ENCODE measurements at places on chromosomes 5 and 9.

GRCh38 chr9:36050476-36050875 is 13.8 kb downstream of the RECK start:
- DNase-seq, result no peak

GRCh38 chr9:89815061-89815902 is 210.5 kb downstream of the GADD45G start:
- DNase-seq, result no peak

DNA sequence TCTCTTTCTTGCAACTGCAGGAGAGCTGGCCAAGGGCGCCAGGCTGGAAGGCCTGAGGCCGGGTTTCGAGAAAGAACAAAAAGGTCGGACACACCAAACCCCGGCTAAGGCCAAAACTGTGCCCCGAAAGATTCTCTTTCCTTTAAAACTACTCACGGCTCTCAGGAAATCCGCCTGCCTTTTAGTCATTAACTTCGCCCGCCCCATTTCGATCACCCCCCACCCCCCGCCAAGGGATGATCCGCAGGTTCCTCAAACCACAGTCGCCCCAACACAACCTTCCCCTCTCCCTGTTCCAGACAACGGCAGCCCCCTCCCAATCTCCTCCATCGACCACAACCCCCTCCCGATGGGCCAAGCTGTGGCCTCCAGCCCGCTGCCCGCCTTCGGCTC is 536 bp downstream of the FEM1C start:
- DNase-seq, result no peak

DNA sequence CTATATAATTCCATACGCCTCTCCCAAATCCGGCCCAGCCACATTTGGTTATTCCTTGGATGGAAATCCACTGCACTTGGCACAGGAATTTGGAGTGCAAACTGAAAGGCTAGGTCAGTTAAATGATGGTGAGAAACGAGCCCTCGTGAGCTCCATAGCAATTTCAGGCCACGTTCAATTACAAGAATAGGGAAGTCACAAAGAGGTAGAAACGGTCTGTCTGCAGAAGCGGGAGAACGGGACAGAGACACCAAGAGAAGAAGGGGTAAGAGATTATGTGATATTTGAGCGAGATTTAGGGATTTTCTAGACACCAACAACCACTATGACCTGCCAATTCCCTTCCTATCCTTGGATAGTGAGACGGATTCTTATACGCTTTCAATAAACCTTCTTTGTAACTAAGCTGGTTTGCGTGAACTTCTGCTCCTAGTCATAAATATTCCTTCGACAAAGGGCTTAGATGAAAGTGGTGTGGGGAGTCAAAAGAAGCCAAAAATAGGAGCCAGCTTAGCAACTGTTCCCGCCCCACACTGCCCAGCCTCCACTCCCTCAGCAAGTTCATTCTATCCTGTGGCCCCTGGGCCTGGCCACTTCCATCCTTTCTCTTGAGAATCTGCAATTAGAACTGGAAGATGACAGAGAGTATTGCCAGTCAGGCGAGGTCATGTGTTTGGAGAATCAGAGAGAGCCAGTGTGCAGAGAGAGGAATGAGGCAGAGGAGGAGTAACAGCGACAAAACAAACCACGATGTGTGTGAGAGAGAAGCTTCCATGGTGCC is 118.4 kb downstream of the ZNF608 start:
- no peak for DNase-seq

- DNase-seq, result no peak
These were observed 257.8 kb downstream of the FER start for GRCh38 chr5:109005297-109006009.

GRCh38 chr9:5838884-5839571 is 6.1 kb upstream of the ERMP1 start:
- peak; percentile 95 for DNase-seq

DNA sequence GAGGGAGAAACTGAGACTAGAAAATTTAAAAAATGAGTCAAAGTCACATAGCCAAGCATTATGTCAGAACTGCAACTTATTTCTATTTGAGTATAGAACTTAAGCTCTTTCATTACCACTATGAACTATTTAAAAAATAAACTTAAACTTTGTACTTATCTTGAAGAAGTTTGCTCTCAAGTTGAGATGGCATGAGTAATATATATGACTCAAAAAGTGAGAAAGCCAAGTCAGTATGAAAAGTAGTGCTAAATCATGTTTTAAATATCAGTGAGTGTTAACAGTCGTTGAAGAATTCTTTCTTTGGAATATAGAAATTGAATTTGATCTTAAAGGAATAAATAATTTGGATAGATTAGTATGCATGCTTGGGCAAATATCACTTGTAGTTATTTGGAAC is 36.3 kb upstream of the CDH10 start:
- DNase-seq, result no peak

GRCh38 chr9:134365791-134366222 is 39.6 kb downstream of the RXRA start:
- no peak for DNase-seq

- DNase-seq, result peak; percentile 56
These were observed 47.8 kb upstream of the JADE2 start for GRCh38 chr5:134477462-134478245.

DNA sequence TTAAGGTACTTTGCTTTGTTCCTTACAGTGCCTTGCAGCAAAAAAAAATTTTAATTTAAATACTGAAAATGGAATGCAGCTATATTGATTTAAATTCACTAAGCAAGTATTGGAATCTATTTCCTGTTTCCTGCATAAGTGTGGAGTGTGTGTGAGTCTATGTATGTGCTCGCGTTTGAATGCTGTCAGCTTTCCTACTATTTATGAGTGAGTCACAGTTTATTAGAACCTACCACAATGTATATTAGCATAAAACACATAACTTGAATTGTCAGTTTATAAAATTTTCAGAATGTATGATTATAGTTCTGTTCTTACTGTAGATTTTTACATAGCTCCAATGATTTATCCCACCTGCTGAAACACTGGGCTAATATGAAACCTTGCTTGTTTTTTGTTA is 302.1 kb downstream of the NR2F1-AS1 start:
- no peak for DNase-seq

GRCh38 chr9:116269250-116269649 is 115.7 kb downstream of the PAPPA start:
- DNase-seq, result peak; percentile 16

GRCh38 chr9:89548071-89548638 is 50.2 kb upstream of the SEMA4D start:
- DNase-seq, result no peak

DNA sequence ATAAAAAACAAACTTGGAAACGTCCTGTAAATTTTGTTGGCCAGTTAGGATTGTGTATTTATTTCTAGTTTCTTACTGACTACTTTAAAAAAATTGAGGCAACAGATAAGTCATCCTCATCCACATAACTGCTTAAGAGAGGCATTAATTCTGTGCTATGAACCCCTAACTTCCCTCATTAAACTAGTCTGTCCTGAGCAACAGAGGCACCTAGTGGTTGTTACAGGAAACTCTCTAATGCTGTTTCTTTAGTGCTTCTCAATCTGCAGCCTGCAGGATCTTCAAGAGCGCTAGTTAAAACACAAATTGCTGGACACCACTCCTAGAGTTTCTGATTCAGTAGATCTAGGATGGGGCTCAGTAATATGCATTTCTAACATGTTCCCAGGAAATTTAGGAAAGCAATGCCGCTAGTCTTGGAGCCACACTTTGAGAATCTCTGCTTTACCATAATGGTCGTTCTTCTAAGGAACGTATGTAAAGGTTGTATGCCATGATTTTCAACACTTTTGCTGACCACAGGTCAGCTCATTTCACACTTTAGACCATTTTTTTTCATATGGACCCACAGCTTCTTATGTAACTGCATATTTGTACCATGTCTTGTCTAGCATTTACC is 410.1 kb upstream of the SMARCA2 start:
- DNase-seq, result peak; percentile 12

DNA sequence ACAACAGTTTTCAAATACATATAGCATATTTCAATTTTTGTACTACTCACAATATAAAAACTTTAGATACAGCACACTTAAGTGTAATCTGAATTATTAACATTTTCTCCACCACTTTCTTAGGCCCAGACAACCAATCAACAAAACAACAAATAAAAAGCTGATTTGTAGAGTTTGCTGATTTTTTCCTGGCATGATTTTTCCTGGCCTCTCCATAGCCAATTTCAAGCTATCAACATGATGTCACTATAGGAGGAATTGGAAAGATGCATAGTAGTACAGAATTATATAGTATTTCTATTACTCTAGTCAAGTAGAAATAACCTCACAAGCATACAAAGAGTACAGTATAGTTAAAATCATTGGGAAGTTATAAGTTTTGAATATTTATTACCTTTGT is 35.1 kb upstream of the ADAMTS19 start:
- DNase-seq, result no peak

- DNase-seq, result no peak
These were observed 26.9 kb downstream of the DAP start for GRCh38 chr5:10734037-10734709.

DNA sequence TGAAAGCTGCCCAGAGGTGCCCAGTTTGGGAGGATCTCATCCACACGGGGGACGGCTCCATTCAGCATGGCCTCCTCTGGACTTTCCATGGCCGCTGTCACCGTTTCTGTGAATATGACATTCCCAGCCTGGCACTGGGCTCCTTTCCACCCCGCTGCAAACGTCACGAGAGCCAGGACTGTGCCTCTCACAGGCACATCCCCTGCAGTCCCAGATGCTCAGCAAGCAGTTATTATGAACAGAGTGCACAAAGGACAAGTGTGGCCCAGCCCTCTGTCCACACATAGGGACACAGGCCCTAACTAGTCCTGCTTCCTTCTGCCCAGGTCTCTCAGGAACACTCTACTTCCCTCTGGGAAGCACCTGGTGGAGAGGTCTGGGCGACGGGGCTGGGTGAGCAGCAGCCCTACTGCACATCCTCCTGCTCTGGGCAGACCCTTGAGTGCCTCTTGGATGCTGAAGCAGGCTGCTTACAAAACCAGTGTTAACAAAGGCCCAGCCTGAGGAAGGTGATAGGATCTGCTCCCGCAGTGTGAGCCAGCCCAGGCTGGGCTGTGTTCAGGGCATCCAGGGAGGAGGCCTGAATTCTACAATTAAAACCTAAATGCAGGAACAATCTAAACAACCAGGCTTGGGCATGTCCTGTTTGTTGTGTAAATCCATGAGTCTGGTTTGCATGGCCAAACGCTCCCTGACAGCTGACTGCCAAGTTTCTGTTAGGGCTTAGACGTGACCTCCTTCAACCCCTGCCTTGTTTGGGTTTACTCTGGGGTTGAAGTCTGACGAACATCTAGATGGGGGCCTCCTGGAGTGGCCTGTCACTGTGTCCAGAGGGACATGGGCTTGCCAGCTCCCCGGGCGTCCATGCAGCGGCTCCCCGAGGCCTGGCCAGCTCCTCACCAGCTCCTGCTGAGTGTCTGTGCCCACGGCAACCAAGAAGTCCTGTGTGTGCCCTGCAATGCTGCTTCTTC is 269.8 kb downstream of the GADD45G start:
- DNase-seq, result no peak

DNA sequence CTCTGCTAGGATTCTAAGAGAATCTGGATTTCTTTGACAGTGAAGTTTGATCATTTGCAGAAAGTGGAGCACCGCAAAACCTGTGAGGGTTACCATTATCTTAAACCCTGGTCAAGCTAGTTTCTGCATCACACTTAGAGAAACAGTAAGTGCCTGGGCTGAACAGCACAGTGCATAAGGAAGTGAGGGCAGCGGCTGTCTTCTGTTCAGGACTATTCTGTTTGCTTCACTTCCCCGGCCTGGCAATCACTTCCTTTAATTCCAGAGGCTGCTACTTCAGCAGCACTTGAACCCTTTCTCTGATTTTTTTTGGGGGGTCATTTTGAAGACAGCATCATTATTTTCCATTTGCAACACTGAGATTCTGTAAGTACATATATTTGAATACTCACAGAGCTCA is 32.0 kb downstream of the SEMA6A start:
- DNase-seq, result no peak

DNA sequence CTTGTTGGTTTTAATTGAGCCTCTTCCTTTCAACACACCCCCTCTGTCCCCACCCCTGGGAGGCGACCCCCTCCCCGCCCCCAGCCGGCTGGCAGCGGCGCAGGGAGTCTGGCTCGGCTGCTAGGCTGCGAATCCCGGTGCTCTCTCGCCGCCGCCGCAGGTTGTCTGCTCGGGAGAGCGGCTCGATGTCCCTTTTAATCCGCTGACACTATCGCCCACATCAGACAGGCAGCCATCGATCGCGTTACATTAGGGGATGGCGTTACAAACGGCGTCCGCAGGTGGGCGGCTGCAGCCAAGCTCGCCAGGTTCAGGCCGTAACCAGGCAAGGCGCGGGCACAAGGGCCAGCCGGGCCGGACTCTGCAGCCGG is 1.3 kb downstream of the NR2F1-AS1 start:
- DNase-seq, result no peak

- no peak for DNase-seq
These were observed 539.3 kb downstream of the PDE4D start for GRCh38 chr5:59354274-59354673.

- DNase-seq, result no peak
These were observed 25.1 kb downstream of the MACROH2A1 start for GRCh38 chr5:135373736-135374515.

DNA sequence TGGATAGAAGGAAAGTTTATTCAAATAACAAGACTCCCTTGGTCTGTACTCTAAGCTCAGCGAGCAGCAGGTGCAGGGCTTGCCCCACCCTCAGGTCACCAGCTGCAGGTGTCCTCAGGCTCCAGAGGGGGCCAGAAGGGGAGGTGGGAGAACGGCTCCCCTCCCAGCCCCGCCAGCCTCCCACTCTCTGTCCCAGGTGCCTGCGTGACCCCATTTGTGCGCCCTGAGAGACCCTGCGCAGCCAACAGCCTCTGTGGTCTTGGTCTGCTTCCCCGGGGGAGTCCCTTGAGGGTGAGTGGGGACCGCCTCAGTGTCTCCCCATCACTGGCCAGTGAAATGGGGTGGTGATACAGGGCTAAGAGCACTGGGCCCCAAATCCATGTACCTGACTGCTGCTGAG is 62.3 kb upstream of the STXBP1 start:
- DNase-seq, result no peak

GRCh38 chr9:68625559-68625958 is 79.5 kb upstream of the PIP5K1B start:
- DNase-seq, result no peak
